ENCODE measurements at places on chromosomes 2 and 18.

GRCh38 chr2:72920318-72921087 lies 3.2 kb downstream of the EMX1 start:
- peaks cover 14% of the 10 kb centered on the region for H3K4me1 ChIP-seq
- DNase-seq = no peak
- H3K27ac ChIP-seq = no peak overlapping the region
- no peaks in the 10 kb centered on the region for H3K36me3 ChIP-seq

DNA sequence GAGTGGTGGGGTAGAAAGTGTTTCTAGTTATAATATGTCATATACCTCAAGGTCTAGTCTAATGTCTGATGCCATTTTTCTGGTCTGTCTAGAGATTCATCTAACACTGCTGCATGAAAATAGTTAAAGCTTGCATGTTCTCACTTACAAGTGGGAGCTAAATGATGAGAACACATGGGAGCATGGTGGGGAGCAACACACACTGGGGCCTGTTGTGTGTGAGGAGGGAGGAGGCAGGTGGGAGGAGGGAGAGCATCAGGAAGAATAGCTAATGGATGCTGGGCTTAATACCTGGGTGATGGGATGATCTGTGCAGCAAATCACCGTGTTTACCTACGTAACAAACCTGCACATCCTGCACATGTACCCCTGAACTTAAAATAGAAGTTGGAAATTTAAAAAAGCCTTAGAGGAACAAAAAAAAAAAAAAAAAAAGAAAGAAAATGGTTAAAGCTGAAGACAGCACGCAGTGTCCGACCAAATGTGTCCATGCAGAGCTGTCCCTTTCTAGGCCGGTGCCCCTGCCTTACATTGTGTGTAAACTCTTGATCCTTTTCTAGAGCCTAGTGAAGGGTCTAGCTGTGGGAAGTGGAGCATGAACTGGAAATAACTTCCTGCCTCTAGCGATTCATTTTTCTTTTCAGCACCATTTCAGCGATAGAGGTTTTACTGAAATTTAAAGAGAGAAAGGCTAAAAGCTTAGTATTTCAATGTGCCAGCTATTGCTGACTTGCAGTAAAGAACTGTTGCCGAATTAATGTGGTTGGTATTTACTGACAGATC lies 94.0 kb downstream of the FMNL2 start:
- DNase-seq = no peak
- H3K27ac ChIP-seq = no peak overlapping the region
- H3K4me3 ChIP-seq = no peak overlapping the region
- H3K27me3 ChIP-seq = no peaks in the 10 kb centered on the region
- no peaks in the 10 kb centered on the region for H3K4me1 ChIP-seq

- DNase-seq = no peak
- no peaks in the 10 kb centered on the region for H3K4me1 ChIP-seq
- H3K36me3 ChIP-seq = no peaks in the 10 kb centered on the region
- no peak overlapping the region for H3K27ac ChIP-seq
- H3K27me3 ChIP-seq = no peaks in the 10 kb centered on the region
- no peak overlapping the region for H3K4me3 ChIP-seq
These were observed 82.6 kb downstream of the MBP start for GRCh38 chr18:77049938-77050337.

DNA sequence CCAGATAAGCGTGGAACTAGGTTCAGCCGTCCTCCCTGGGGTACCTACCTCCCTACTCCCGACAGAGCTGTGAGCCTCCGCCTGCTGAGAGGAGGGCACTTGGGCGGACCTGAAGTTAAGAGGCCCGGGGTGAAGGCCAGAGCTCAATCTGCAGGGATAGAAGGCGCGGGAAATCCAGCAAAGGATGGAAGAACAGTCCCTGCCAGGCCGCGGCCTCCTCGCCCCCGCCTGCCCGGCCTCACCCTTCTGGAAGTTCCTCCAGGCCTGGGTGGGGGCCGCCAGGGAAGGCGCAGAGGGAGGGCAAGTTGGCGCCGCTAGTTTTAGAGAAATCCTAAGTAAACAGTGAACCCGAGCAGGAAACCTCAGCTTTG lies 13.0 kb downstream of the EN1 start:
- no peak overlapping the region for H3K4me3 ChIP-seq
- H3K27ac ChIP-seq = no peak overlapping the region
- H3K36me3 ChIP-seq = no peaks in the 10 kb centered on the region
- no peaks in the 10 kb centered on the region for H3K4me1 ChIP-seq
- no peak for DNase-seq

All from breast epithelium (tissue), 4 donors.